Muscle of leg (tissue), 16 donors: ENCODE measurements at places on chromosomes 4 and X.

- DNase-seq = no peak
Observed at GRCh38 chr4:120809518-120809917, 113.0 kb downstream of the PRDM5 start.

- DNase-seq = no peak
Observed at GRCh38 chrX:150702966-150703694, 9.9 kb downstream of the MTMR1 start.

DNA sequence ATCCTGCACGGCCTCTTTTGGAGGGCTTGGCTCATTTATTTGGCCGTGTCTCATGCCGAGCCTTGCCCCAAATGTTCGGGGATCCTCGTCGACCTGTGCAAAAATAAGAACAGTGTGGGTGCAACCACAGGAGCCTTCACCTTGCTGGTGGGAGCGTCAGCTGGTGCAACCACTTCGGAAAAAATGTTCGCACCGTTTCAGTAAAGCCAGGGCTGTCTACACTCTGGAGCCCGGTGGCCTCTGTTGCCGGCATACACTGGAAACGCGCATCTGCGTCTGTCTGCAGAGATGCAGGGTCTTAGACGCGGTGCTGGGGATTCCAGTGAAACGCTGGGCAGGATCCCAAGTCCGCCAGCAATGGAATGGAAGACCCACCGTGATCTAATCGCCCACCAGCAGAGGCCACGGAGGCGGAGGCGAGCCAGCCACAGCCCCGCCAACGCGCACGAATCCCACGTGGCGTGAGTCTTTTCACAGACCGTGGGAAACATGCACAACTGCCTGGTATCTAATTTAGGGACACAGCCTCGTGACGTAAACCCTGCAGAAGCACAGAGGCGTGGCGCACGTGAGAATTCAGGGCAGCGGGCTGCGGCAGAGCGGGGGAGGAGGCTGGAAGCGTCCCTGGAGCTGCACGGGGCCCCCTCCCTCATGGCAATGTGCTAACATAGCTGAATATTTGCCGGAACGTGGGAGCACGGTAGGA is 13.8 kb upstream of the MXD4 start:
- DNase-seq = no peak

- DNase-seq = no peak
Observed at GRCh38 chrX:53456254-53456653, 22.1 kb upstream of the HSD17B10 start.

GRCh38 chr4:77045490-77045889 is 30.3 kb downstream of the CCNI start:
- DNase-seq = peak; percentile 54

DNA sequence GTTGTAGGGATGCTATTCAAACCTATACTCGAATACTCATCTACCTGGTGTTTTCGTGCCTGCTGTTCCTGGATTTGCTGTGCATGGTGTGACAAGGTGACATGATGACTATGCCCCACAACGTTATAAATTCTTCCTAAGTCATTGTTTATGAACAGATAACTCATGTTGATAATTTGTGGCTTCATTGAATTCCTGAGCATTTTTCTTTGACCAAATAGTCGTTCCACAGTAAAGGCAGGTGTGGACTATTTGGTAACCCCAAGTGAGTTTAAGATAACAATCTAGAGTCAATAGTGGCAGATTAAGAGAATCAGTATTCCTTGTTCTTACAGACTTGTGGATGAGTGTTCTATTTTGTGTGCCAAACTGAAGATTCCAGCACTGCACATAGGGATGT is 59.9 kb downstream of the SNX25 start:
- no peak for DNase-seq

DNA sequence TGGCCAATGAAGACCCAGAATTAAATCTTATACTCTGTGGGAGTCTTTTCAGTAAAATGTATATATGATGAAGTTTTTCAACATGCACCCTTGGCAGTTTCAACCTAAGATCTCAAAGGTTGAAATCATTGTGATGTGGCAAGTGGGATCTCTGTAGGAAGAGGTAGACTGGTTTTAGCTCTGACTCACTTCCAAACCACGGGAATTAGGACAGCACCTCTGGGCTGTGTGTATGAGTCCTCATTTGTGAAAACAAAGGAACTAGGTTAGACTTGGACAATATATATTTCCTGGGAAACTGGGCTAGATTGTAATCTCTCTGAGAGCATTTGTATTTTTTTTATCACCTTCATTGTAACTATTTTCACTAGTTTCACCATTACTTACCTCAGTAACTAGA is 333.0 kb downstream of the ADGRL3 start:
- no peak for DNase-seq

DNA sequence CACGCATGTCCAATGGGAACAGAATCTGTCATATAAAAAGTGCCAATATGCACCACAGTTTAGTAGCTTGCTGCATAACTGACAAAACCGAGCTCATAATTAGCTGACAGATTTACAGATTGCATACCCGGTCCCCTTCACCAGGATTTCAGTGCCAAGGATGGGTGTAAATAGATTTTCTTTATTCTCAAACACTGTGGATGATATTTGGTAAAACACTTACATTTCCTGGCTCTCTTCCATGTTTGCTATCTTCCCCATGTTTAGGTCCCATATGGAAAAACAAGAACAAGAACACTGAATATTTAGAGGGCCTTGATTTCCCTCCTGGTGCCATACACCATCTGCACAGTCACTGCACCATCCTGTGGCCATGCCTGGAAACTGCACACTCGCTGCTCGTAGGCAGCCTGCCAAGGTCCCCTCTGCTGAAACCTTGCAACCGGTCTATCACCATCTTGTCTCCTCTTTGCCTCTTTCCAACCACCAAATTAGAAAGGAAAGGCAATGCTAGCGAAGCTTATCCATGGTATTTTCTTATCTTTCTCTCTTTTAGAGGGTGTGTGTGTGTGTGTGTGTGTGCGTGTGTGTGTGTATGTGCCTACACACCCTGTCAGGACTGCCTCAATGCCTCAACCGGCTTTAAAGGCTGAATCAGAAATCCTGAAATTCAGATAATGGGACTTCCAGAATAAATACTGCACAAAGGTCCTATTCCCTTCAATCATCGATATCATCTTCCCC is 124.2 kb upstream of the MBNL3 start:
- DNase-seq = peak; percentile 43

GRCh38 chr4:145011636-145012035 is 86.4 kb downstream of the ANAPC10 start:
- DNase-seq = peak; percentile 12

- no peak for DNase-seq
Observed at GRCh38 chrX:15739886-15740285, 1.8 kb downstream of the CA5B start.

DNA sequence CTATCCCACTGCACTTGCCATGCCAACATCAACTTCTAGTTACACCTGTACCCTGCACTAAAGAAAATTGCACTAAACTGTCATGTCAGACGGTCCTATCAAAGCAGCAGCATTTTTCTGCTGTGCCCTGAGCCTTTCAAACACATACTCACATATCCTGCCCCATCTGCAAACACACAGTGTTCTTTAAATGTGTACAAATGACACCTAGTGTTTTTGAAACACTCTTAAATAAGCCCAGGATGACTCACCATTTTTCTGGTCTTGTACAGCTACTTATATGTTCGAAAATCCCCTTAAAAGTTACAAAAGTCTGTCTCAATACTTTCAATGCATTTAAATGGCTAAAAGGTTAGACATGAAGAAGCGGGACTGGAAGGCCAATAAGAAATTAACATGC is 346.7 kb upstream of the PPARGC1A start:
- no peak for DNase-seq

- DNase-seq = no peak
Observed at GRCh38 chrX:134933248-134933647, 57.5 kb upstream of the SMIM10 start.

GRCh38 chr4:26896636-26897035 is 36.0 kb downstream of the STIM2 start:
- no peak for DNase-seq

- DNase-seq = no peak
Observed at GRCh38 chrX:48492293-48492910, 16.4 kb upstream of the PORCN start.

GRCh38 chr4:14856934-14857235 is 145.4 kb upstream of the CPEB2 start:
- DNase-seq = no peak

DNA sequence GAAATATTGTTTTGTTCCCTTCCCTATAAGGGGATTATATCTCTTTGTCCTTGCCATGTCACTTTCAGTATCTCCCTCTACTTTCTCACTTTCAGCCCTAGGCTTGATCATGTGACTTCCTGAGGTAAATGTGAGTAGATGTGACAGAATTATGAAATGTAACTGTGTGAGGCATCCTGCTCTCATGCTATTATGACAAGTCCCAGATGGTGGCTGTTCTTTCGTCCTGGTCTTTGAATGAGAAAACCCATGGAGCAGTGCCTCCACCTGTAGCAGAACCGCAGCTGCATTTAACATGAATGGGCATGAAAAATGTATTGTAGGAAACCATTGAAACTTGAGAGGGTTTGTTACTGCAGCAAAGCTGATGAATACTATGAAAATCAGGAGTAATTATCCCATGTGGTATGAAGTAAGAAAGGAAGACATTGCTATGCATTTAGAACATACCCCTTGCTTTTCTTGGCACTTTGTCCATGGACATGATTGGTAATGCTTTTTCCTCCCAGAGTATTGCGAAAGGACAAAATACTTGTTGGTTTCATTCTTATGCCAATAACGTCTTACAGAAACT is 202.2 kb upstream of the GPRIN3 start:
- no peak for DNase-seq

DNA sequence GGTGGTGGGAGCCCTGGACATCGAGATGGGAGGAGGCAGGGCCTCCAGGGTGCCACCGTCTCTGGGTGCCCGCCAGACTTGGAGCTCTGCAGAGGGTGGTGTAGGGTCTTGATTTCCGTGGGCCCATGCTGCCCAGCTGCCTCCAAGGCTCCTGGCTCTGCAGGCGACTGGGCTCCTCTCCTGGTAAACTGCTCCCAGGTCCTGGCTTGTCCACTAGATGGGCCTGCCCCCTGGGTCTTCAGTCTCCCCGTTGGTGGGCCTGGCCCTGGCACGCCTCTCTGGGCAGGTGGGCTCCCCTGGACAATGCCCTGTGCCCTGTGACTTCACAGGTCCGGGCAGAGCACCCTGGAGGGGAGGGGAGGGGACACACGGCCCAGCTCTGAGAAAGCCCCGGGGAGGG is 7.7 kb downstream of the FGFR3 start:
- DNase-seq = no peak

GRCh38 chrX:115038406-115038805 is 21.0 kb upstream of the IL13RA2 start:
- no peak for DNase-seq

GRCh38 chrX:318068-318738 is 393 bp downstream of the GTPBP6 start:
- DNase-seq = peak; percentile 99

DNA sequence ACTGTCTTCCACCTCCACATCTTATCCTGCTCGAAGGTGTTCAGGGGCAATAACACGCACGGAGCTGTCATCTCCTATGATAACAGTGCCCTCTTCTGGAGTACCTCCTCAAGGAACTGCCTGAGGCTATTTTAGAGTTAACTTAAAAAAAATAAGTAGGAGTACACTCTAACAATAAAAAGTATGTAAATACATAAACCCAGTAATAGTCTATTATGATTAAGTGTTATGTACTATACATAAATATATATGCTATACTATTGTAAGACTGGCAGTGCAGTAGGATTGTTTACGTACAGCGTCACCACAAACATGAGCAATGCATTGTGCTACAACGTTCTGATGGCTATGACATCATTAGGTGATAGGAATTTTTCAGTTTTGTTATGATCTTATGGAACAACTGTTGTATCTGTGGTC is 34.5 kb upstream of the TLR2 start:
- DNase-seq = peak; percentile 19

DNA sequence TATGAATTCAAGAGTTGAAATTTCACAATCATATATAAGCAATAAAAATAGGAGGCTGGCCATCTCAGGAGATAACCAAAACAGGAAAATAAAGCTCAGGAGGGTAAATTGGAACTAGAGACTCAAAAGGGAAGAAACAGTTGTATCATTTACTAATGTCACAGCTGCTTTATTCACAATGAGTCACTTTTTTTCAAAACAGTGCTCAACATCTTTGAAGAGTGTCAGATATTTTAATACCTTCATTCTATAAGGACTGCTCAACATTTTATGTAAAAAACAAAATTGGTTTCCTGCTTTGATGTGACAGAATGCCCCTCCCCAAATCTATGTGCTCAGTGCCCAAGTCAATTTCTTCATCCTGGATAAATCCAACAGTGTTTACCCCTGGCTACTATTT is 97.7 kb downstream of the DDX60 start:
- no peak for DNase-seq

DNA sequence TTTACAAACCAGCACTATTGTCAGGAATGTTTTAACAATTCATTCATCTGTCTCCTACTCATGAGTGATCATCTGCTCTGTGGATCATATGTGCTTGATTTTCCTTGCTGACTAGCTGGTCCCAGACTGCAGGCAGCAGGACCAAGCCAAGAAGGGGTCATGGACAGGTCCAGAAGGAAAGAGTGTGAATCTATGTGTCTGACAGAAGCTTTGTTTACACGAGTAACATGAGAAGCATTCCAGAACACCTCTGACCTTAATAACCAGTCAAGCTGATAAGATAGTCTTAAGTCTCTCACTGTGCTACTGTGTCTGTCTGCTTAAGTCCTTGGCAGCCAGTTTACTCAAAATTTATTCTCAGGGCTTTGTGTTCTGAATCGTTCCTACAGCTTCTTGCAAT is 39.0 kb downstream of the GUCY1A1 start:
- DNase-seq = peak; percentile 33

DNA sequence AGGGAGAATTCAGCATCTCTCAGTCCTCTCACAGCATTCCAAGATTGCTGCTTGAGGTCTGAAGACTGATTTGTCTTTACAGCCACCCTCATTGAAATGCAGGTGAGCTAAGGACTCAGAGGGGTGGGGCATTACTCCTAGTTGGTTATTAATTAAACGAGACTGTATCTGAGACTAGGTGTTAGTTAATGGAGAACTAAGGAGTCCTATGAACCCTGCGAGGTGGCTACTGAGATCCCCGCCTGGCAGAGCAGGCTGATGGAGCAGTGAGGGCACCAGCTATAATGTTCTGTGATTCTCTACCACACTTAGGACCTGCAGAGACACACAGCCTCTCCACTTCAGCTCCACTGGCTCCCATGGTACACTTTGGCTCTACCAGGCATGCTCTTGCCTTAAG is 215.3 kb downstream of the MID1IP1 start:
- no peak for DNase-seq

DNA sequence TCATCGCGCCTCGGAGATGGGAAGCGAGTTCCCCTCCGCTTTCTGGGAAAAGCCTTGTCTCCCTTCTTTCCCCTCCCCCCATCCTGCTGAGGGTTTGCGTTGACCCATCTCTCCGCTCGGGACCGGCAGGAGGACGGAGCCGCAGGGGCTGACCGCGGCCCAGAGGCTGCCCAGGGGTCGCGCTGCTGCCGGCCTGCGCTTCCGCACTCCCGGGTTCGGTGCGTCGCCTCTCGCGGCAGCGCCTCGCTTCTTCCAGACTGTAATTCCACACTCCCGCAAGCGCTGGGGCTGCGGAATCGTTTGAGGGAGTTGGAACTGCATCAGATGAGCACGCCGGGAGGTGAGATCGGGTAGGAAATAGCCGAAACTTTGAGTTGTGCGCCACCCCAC is 88.3 kb downstream of the BCOR start:
- peak; percentile 55 for DNase-seq
